Cortex of kidney (tissue), 1 donor: ENCODE measurements at places on chromosomes 7 and 10.

GRCh38 chr10:70594161-70594560, 8.4 kb downstream of the PRF1 start:
- no peak for DNase-seq

DNA sequence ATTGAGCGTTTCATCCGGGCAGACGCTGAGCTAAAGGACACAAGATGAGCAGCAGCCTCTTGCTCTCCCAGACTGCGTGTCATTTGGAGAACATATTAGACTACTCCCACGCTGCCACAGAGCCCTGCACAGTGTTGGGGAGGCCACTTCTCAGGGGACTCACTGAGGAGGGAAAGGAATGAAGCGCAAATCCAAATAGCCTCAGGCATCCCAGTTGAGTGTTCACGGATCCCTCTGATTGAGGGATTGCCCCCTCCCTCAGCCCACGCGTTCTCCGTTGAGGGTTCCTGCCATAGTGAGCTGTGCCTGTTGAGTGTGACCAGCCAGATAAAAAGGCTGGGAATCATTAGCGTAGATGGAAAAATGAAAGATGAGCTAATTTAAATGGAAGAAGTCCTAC, 563.4 kb downstream of the ACTR3B start:
- DNase-seq, result no peak

DNA sequence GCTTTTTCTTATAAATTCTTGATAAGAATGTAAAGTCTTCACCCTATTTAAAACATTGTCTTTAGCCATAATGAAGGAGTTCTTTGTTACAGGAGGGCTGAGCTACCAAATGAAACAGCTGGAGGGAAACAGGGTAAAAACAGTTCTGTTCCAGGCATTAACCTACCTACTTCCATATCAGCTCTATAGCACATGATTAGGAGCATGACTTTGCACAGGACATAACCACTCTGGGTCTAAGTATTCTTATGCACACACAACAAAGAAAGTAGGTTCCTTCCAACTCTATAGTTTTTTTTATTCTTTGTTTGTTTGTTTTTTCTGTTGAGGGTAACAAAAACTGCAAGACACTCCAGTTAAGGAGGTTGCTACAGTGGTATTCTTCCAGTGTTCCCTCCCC, 52.7 kb downstream of the SCIN start:
- no peak for DNase-seq

DNA sequence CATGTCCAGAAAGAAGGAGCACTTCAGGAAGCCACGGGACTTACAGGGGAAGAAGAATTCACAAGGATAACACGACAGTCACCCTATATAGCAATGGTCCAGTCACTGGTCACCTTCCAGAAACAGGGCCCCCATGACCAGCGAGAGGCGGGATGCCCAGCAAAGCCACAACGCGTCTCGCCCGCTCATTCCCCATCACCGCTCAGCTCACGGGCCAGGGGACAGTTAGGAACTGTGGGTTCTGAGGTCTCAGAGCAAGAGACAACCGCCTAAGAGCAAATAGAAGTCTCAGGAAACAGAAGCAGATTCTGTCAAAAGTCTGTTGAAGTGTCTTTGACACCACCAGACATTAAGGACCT, 71.9 kb downstream of the PROSER2 start:
- no peak for DNase-seq

- no peak for DNase-seq
These were observed 139.4 kb upstream of the SHH start for GRCh38 chr7:155951554-155952158.

DNA sequence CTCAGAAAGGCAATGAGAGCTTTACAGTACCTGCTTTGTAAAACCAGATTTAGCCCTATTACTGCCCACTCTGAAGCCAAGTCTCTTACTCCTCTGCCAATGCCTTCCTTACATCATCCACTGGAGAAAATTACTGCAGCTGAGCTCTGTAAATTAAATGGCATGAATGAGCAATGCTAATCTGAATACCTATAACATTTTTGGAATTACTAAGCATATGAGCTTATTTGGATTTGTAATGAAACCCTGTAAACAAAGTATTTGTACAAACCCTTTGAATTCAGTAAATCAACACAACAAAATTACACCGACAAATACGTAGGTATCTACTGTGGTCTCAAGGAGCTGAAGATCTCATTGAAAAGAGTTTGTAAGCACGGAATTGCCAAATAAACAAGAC, 12.1 kb upstream of the CCNY start:
- no peak for DNase-seq

DNA sequence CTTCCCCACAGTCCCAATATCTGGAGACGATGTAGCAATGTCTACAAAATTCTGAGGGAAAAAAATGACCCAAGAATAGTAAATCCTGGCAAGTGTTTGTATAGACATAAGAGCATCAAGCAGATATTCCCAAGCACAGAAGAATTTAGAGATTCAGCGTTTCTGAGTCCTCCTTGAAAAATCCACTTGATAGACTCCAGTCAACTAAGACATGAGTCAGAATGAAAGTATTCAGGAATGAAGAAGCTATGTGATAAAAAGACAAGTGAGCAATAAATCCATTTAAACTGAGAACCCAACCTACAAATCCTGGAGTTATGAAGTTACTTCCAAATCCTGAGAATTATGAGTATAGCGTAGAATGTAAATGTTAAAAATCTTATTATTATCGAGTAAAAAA, 86.1 kb upstream of the NPY start:
- no peak for DNase-seq
